ENCODE measurements at places on chromosomes 3 and 15. TPM values are rescaled to one million over a fixed set of nuclear protein-coding genes. Genes with fewer than 3 reads are reported as not detected.

GRCh38 chr3:157355276-157355675 is 81.4 kb upstream of the PTX3 start:
- no peak for DNase-seq

DNA sequence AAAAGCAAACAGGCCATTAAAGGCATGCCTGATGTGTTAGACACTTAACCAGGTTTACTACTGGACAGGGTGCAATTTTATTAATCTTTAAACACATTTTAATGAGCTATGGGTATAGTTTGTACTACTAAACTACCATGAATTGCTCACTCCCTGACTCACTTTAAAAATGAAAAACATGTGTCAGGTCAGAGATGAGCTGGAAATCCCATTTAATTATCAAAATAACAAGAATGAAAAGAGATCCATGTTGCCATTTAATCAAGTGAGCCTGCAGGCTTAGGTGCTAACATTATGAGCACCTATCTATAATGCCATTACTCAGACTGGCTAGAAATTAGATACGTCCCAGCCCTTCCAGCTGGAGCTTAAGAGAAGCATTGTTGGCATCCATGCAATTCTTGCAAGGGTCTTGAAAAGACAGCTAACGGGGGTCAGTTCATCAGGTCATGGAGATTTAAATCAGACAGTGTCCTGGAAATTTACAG is 224.4 kb downstream of the THRB start:
- no peak for DNase-seq

The UCN2 gene
- 18.8 TPM for total RNA-seq

DNA sequence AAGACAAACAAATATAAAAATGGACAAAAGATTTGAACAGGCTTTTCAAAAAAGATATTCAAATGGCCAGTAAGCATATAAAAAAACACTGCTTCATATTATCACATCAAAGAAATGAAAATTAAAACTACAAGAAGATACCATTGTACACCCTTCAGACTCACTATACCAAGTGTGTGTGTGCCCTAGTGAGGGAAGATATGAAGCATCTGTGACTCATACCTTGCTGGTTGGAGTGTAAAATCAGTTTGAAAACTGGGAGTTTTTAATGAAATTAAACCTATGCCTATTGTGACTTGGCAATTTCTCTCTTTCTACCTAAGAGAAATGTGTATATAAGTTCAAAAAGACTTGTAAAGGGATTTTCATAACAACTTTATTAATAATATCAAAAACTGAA is 23.5 kb upstream of the SLC15A2 start:
- DNase-seq: no peak

GRCh38 chr3:194686414-194686815 is 732 bp downstream of the FAM43A start:
- no peak for DNase-seq

Measured in SK-MEL-5 (cell line).